ENCODE measurements at places on chromosomes 3 and 15.

DNA sequence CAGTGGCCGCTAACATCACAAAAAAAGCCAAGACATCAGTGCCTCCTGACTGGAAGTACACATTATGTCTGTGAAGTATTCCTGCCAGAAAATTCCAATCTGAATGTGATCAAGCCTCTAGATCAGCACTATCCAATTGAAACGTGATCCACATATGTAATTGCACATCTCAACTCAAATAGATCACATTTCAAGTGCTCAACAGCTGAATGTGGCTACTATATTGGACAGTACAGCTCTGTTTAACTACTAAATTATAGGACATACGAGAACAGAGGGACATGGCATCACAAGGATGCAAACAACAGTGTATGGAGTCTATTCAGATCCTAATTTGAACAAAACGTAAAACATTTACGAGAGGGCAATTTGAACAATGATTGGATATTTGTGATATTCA, 542 bp upstream of the UBAP1L start:
- no peak for DNase-seq

DNA sequence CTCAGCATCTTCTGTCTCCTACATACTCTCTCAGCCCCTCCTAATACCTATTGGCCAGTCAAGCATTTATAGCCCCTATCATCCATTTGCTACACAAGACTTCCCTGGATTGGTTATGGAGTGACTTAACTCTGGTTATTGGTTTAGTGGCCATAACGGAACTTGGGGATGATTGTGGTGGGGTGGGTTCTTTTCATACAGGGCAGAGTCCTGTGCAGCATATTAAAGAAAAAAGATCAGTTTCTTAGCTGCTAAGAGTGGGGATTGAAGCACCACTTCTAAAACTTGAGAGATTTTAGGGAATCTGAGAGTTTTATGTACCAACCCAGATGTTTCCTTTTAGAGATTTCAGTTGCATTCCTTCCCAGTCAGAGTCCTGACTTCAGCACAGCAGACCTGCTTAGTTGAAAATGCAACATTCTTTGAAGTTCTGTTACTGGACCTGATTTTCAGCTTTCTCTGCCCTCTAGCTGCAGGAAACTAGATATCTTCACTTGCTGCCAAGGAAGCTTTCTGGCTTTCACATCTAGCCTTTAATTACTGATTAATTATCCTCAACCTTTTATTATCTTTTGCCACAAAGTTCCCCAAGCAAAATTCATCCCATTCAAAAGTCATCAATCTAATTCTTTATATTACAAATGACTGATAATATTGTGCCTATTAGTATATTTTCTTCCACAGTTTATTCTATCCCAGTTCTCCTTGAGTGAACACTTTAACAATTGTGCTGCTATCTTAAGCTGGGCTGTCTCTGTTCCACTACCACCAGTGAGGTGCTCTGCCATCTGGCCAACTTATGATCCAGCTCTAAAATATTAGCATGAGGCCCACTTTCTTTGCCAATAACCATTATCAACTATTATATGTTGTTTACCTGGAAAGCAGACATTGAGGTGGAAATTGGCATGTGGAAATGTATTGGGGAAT, 906.0 kb upstream of the ALCAM start:
- no peak for DNase-seq

DNA sequence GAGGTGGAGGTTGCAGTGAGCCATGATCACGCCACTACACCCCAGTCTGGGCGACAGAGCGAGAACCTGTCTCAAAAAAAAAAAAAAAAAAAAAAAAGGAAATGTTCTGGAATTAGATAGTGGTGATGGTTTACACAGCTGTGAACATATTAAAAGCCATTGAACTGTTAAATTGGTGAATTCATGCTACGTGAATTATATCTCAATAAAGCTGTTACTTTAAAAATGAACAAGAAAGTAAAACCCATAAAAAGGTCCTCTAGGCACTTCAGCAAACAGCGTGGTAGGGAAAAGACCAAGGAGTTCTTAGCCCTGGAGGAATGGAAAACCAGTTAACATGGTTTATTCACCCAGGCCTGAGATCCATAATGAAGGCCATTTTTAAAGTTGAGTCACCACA, 180.1 kb downstream of the ATG7 start:
- no peak for DNase-seq

GRCh38 chr15:80350941-80351610, 53.1 kb upstream of the ARNT2 start:
- DNase-seq = no peak

- DNase-seq = no peak
Measured at GRCh38 chr15:61411902-61412510, 182.9 kb upstream of the RORA start.

- no peak for DNase-seq
Measured at GRCh38 chr3:185400866-185401265, 37.9 kb downstream of the MAP3K13 start.

DNA sequence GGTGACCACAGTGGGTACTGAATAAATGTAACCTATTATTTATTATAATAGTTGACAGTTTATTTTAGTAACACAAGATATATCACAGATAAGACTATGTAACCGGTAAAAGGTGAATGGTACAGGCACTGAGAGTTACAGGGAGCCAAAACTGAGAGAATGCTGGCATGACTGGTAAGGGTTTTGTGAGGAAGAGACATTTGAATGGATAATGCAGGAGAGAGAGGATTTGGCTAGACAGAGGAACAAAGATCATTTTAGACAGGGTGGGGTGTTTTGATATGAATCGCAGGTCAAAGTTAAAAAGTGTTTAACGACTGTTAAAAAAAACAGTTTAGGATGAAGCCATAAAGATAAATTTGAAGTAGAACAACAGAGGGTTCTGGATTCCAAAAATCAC, 421.1 kb downstream of the ZBTB20 start:
- no peak for DNase-seq

DNA sequence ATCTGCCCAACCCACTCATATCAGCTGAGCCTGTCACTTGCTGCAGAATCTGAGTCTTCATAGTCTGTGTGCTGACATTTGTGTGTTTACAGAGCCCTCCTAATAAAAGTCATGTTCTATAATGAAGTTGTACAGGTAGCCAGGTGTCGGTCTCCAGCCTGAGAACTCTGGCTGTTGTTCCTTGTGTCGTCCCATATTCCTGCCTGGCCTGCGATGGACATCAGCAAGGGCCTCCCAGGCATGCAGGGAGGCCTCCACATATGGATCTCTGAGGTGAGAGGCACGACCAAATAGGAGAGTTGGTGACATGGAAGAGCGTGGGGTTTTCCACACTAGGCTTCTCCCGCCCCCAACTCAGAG, 2.9 kb downstream of the VILL start:
- DNase-seq = no peak

GRCh38 chr3:71628522-71628921, 45.0 kb upstream of the FOXP1 start:
- no peak for DNase-seq

- DNase-seq = no peak
Measured at GRCh38 chr15:90681056-90681455, 36.1 kb upstream of the BLM start.

DNA sequence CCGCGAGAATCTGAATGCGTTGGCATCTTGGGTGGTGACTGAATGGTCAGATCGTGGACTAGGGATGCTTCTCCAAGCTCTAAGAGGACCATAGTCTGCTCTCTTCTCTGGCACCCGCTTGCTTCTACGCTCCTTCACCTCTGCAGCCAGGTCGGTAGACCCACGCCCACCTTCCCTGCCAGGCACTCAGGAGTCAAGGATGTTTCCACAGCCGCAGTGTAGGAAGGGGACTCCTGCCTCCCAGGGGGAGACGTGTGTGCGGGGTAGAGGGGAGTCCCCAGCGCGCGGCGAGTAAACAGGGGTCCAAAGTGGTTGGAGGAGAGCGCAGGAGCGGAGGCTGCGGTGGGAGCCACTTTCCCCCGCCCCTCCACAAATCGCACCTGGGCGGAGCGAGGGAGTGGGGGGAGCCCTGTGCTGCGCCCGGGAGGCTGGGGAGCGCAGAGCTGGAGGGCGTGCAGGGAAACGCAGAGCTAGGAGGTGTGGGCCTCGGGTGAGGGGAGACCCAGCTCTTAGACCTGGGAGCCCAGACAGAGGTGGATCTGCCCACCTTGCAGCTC, 1.7 kb downstream of the LRRC3B start:
- no peak for DNase-seq

DNA sequence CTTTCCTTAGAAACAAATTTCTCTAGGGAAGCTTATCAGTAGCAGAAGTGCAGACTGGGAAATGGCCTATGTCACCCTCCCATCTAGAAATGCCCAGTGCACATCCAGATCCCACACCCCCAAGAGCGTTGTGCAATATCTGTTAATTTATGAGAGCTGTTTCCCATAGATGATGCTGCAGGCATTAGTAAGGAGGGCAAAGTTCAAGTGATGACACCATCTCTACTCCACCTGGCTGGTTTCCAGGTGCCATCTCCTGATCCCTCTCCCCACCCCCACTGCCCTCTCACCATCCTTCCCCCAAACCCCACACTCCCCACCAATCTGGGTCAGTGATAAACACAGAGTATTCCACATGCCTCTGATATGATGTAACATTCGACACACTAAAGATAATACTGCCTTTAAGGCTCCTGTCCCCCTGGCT, 39.4 kb downstream of the AGTR1 start:
- no peak for DNase-seq

DNA sequence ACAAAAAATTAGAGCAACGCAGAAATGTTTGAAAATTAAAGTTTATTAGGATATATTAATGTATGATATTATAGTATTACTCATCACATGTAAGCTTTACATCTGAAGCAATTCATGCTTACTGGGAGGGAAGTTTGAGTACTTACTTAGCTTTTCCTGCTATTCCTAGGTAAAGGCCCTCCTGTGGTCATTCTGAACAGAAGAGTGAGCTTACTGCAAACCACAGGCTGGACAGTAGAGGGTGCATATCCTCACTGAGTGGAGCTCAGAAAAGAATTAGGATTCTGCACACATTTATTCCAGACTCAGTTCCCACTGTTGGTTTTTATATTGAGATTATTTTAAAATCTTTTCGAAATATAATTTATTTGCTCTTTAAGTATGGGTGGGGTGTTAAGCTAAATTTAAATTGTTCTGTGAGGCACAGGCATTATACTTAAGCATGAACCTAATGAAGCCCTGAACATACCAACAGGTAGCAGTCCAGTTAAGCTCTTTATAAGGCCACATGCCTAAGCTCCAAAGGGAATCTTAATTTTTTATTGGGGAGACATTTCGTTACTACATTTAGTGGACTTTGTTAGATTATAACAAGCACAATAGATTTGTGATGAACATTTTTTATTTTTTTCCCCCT, 10.2 kb downstream of the MRPS22 start:
- no peak for DNase-seq

DNA sequence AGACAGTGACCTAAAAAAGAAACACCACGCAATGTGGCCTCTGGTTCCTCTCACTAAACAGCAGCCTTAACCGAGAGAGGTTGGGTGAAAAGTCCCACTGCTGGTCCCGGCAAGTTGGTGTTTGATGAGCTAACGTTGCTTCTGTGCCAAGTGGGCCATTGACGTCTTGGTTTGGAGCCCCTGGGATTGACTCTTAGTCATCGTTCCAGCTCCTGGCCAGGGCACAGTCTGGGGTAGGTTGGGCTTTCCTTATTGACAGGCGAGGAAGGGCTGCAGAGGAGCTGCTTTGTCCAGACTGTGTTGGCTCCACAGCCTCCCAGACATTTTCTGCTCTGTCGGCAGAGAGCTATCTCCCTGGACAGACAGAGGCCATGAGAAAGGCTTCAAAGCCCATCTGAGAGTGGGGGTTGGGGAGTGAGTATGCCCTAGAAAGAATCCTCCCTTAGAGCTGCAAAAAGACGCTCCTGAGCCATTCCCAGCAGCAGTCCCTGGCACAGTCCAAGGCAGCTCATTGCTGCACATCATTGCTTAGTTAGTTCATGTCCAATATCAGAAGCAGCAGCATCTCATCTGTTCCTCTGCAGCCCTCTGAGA, 28.6 kb upstream of the C3orf80 start:
- no peak for DNase-seq

GRCh38 chr15:71591057-71591456, 219.3 kb upstream of the NR2E3 start:
- no peak for DNase-seq

- DNase-seq = no peak
Measured at GRCh38 chr3:169627789-169628188, 35.7 kb downstream of the MECOM start.

- DNase-seq = no peak
Measured at GRCh38 chr15:90064911-90065681, 37.2 kb downstream of the IDH2 start.

DNA sequence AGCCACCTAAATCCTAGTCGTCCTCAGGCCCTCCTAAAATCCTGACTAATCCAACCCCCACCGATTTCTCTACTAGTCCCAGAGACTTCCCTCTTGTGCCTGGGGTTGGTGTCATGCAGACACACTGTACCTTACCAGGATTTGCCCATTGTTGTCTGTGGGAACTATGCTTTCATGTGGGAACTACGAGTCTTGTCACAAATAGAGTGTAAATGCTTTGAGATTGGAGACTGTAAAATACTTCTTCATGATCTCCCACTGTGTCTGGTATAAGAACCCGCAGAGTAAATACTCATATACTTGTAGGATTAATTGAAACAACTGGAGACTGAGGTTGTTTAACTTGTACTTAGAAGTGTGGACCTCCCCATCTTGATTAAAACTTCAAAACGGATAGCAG, 11.2 kb downstream of the B3GNT5 start:
- no peak for DNase-seq

DNA sequence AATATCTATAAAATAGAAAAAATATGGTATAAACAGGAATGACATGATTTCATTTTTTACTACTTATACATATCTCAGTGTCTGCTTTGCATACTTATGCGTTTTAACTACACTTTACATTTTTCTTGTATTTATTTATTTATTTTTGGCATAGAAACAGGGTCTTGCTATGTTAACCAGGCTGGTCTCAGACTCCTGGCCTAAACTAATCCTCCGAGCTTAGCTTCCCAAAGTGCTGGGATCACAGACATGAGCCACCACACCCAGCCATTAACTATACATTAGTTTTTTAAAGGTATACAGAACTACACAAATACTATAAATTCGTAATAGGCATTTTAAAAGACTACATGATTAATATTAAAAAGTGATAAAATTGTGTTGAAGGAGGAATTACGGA, 9.1 kb downstream of the ADAM10 start:
- DNase-seq = no peak

DNA sequence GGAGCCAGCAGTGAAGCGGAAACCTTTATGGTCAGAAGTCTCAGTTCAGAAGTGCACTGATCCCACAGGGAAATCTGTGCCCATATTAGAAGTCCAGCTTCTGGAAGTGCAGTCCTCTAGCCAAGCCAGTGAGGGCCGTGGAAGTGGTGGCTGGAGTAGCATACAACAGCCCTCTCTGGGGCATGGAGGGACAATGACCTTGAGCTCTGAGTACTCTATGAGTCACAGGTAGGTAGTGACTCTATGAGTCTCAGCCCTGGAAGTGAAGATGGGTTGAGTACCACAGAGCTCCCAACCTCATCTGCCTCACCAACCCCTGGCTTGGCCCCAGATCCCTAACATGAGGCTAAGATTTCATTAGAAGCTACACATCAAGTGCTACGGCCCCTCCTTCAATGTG, 205.9 kb upstream of the PPP2R3A start:
- DNase-seq = no peak

- DNase-seq = no peak
Measured at GRCh38 chr3:25057379-25057778, 370.7 kb upstream of the RARB start.

- DNase-seq = peak; percentile 71
Measured at GRCh38 chr15:90839187-90840071, 29.0 kb upstream of the FURIN start.

Measured in germinal center (tissue), 1 donor.